RWPE2 (cell line): ENCODE measurements at places on chromosomes 13 and 19.
A peak's percentile ranks its signal among the peaks of the same experiment; 100 is the strongest.

GRCh38 chr19:55461259-55461973 is at the start of gene ISOC2:
Gene ISOC2 (minus strand): TSS chr19:55461642. CDS start chr19:55456486, 5,156 bp downstream.
- DNase-seq: peak; percentile 100

GRCh38 chr13:74730556-74731331 is 596.5 kb upstream of the KLF12 start:
- no peak for DNase-seq

DNA sequence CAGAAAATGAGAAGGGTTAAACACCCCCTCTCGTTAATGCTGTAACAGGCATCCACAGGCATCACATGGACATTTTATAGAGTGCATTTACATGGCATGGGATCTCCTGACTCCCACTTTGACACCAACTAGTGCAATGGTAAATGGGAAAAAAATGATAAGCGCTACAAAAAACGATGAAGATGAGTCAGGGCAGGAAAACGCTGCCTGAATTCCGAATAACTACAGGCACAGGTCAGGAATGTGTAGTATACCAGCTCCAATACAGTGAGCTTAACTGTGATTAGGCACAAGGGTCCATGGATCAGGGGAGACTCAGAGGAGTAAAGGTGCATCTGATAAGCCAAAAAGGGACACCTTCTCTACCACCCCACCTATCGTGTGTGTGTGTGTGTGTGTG is 223.6 kb downstream of the FOXO1 start:
- DNase-seq: no peak

GRCh38 chr13:59279028-59279427 is 884.7 kb downstream of the DIAPH3 start:
- DNase-seq: no peak

DNA sequence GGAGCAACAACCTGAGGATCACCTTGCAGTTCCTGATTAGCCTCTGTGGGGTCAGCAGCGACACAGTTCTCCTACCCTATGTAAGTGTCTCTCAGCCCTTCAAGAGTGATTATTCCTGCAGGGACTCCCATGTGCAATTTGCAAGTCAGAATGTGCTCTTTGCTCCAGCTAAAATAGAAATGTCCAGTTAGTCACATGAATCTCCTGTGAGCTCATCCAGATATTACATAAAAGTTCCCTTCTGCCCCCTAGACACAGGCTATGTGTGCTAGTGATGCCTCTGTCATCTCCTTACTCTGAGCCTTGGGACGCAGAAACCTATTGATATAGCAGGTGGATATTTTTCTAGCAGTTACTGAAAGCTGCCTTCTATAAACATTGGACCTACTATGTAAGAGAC is 105.5 kb downstream of the ZAR1L start:
- no peak for DNase-seq

DNA sequence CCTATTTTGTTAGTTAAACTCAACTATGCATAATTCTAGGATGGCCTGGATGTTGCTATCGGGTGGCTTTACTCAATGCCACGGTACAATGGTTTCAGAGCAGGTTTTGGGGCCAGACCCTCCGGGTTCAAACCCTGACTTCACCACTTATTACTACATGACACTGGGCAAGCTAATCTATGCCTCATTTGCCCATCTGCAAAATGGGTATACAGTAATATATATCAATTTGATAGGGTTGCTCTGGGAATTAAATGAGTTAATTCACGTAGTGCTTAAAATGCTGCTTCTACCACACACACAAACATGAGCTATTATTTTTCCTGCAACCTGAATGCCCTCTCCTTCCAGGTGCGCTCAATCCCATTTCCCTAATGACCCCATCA is 839 bp downstream of the ESD start:
- DNase-seq: no peak

GRCh38 chr13:57582032-57582431 is 49.5 kb upstream of the PCDH17 start:
- DNase-seq: no peak

DNA sequence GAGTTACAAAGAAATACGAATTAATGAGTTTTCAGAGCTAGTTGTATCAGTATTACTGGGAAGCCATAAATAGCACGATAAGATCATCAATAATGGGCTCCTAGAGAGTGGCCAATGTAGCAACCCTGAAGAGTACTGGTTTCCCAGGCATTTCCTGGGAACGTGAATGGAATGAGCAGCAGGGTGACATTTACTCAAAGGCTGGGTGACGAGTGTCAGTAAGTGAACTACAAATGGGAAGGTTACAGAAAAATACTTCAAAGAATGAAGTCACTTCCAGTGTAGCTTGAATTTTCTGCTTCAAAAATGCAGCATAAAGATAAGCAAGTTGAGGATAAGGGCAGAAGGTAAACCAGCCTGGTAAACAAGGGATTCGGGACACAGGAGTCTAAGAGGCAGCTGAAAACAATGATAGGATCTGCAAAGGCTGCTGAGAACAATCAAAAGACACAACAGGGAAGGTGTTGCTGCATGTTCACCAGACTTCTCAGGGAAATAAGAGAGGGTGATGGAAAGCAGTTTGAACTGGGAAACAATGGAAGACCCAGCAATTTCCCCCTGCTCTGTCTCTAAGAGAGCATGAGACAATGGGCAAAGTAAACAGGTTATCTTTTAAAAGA is 48.6 kb upstream of the POSTN start:
- DNase-seq: no peak

DNA sequence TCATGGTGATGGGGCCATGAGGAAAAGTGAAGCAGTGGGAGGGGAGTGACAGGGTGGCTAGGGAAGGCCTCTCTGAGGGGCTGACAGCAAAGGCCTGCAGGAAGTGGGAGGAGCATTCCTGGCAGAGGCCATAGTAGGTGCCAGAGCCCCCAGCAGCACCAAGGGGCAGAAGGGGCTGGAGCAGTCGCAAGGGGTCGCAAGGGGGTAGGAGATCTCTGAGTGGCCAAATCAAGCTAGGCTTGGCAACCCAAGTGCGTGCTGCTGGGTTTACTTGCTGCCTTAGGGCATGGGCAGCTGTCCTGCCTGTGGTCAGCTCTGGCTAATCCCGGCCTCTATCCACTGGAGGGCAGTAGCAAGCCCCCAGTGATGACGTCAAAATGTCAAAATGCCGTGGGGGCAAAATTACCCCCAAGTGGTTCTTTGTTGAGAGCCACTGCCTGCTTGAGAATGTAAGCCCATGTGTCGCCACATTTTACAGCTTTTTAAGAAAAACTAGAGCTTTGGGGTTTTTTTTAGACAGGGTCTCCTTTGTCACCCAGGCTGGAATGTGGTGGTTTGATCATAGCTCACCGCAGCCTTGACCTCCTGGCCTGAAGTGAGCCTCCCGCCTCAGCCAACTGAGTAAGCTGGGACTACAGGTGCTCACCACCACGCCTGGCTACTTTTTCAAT is 11.8 kb downstream of the CCDC97 start:
- no peak for DNase-seq

DNA sequence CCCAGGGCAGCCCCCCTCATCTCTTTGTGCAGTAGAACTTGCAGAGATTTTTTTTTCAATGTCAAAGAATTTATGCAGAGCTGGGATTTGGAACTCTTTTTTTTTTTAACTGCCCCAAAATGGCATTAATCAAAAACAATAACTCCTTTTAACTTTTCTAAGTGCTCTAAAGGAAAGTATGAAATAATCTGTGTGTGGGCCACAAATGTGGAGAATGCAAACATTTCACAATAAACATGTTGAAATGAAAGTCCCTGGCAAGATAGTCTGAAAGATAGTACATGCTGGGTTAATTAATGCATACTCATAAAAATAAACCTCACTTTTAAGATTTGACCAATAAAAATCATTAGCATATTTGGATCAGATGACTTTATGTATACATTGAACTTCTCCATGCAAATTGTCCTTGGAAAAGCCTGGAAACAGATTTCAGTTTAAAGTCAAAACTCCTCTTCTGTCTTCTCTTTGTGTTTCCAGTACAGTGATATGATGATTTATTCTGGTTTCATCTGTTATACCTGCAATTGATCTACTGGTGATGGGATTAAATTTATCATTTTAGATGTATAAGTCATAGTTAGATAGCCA is 30.5 kb upstream of the ZNF536 start:
- DNase-seq: no peak

GRCh38 chr13:31919971-31920726 is 111.4 kb upstream of the FRY start:
- no peak for DNase-seq

DNA sequence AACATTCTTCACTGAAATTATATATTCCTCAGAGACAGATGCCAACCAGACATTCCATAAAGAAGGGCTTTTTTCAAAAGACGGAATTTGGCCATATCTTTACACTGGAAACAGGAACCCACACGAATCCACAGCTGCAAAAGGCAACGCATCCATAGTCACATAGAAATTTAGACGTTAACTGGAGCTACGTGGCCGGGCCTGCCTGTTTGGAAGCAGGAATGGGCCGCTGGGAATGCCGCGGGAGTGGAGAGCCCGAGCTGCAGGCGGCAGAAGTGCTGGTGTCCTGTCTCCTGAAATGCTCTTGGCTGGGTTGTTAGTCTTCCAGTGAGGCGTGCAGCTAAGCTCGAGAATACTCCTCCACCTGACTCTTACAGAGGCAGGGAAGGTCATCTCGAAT is 122.2 kb downstream of the KL start:
- no peak for DNase-seq

- DNase-seq: peak; percentile 93
These were observed 3.4 kb downstream of the PRR36 start for GRCh38 chr19:7870571-7871436.

DNA sequence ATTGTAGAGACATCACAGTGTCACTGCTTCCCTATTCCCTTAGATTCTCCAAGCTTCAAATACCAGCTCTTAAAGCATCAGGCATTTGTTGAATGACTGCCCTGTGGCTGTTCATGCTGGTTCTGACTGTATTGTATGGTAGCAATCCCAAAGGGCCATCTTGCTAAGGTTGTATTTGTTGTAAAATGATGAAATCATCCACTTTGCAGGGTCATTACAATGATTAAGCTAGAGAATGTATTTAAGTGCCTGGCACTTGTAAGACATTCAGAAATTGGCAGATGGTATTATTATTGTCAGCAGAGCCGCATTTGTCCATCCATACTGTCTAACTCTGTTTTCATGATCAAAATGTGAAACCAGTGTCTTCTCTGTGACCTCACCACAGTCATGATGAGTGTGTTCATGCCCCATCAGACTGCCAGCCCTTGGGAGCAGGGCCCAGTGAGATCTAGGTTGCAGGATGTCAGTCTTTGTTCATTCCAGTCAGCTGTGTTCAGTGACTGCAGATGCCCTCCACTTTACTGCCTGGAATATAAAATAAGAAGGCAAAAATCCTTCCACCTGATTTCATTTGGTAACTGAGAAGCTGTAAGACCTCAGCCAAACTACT is 86.1 kb downstream of the DHRS12 start:
- DNase-seq: no peak

GRCh38 chr13:112819816-112820215 is 130.0 kb downstream of the ATP11A start:
- DNase-seq: no peak

- DNase-seq: no peak
These were observed 128.0 kb downstream of the DCT start for GRCh38 chr13:94351292-94351990.

DNA sequence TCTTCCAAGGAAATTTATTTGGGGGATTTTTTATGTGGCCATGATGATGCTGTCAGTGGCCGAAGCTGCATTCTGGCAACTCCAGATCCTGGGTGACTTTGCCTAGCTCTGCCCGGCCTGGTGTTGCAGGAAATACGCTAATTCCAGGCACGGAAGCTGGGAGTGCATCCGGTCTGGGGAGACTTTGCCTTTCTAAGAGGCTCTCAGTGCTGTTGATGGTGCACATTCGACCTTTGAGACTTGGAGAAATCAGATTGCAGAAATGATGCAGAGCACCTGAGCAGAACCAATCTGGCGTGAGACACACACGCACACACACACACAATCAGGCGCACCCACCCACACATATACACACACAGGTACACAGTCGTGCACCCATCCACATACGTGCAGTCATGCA is 5.9 kb upstream of the TMEM255B start:
- DNase-seq: no peak

DNA sequence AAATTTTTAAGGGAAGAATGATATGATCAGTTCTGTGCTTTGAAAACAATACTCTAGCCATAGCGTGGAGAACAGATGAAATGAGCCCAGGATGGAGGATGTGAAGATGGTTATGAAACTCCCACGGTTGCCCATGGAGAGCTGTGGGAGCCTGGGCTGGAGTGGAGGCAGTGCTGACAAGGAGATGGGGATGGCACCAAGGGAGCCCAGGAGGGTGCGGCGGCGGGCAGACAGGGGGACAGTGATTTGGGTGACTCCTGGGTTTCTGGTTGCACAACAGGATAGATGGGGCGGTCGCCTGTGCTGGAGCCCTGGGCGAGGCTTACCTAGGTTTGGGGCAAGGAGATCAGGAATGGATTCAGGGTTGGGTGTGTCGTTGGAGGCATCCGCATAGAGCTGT is 15.9 kb downstream of the ARHGEF7 start:
- no peak for DNase-seq

GRCh38 chr13:73625562-73626339 is 508.5 kb downstream of the KLF12 start:
- DNase-seq: no peak

DNA sequence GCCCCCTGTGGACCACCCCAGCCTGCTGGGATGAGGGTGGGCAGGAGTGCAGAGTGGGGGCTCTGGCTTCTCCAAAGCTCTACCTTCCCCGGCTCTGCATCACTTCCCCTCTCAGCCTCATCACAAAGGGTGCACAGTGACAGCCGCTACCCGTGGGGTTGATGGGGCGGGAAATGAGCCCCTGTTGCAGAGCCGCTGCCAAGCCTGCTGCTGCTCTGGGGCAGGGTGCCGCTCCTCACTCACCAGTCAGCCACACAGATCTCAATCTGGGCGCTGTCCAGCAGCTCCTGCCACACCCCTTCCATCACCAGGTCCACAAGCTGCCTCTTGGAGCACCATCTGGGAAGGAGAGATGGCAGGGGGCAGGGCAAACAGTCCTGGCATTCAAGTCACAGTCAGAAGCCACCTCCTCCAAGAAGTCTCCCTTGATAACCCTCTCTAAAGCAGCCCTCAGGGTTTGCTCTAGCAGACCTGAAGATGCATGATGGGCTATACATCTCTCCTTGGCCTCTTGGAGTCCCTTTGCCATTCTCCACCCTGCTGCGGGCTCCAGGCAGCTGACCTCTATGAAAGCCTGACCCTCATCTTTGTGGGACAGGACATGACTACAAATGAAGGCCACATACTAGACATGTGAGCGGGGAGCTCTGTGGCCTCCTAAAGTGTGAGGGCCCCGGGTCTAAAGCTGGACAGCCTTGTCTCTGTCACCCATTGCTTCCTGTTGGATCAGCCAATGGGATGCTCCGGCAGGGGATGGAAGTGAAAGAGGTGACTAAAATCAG is 15.7 kb downstream of the MRPS12 start:
- DNase-seq: no peak

GRCh38 chr13:59476366-59476765 is 687.4 kb downstream of the DIAPH3 start:
- DNase-seq: no peak

DNA sequence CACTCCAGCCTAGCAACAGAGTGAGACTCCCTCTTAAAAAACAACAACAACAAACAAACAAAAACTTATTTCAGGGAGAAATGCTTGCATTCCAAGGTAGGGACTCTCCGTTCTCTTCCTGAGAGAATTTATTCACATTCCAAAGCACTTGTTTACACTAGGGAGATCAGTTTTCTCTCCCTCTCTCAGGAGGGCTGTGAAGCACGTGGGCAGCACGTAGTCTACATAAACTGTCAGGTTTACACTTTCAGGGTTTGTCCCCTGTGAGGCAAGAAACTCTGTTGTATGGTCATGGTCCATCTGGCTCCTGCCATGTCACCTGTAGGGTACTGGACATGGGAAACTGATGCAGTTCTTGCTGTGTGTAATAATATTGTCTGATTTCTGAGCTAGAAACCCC is 31.6 kb downstream of the WDR87 start:
- DNase-seq: no peak

- DNase-seq: no peak
These were observed 119.2 kb upstream of the IPO5 start for GRCh38 chr13:97834250-97834649.
